Activated CD8-positive, alpha-beta memory T cell treated with anti-CD3 and anti-CD28 coated beads for 48 hours (primary cell): ENCODE measurements at places on chromosomes 12 and 14.

GRCh38 chr12:68786929-68787328 lies 21.0 kb upstream of the MDM2 start:
- no peak for DNase-seq

GRCh38 chr14:80679273-80679672 lies 262.3 kb downstream of the CEP128 start:
- DNase-seq = no peak

- no peak for DNase-seq
Measured at GRCh38 chr14:93274055-93274806, 58.6 kb downstream of the BTBD7 start.

- DNase-seq = no peak
Measured at GRCh38 chr12:59719701-59720100, 123.9 kb downstream of the SLC16A7 start.

GRCh38 chr14:20387576-20387975 lies 25.7 kb downstream of the TEP1 start:
- DNase-seq = no peak

DNA sequence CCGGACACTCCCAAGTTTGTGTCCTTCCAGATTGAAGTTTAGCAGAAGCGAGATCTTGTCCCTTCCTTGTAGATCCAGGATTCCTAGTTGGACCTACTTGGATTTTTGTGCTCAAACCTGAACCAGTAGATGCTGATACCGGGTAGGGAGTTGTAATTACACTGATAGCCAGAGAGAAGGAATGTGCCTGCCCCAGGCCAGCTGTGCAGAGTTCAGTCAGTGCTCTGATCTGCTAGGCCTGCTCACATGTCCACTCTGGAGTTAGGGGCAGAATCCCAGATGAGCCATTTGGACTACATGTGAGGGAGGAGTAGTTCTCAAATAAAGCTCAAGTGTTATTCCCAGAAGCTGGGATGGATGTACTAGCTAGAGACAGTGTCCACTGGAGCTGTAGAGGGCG lies 65.7 kb downstream of the PRKCH start:
- no peak for DNase-seq

DNA sequence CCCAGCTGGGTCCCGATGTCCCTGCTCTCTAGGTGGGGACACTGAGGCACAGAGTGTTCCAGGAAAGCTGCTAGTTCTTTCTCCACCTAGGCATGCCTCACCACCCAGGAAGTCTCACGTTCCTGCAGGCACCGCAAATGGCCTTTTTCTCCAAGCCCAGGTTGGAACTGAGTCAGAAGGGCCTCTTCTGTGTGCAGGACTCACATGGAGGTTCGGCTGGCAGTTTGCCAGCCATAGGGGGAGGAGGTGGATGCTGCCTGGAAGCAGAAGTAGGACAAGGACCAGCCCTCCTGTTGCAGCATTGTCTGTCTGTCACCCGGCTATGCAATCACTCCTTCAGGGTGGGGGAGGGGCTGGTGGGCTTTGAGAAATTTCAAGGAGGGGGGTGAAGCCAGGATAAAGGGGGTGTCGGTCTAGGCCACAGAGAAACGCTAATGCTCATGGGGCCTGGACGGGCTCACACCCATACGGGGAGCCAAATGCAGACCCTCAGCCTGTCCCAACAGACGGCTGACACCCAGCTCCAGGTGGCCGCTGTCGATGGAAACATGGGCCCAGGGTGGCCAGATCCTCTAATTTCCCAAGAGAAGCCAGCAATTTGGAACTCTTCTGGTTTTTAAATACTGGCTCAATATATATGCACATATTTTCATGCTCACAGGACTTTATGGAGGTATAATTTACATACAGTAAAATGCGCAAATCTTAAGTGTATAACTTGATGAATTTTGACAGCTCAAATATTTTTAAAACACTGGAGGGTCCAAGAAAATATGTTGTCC lies 120.5 kb downstream of the PHETA1 start:
- DNase-seq = no peak

DNA sequence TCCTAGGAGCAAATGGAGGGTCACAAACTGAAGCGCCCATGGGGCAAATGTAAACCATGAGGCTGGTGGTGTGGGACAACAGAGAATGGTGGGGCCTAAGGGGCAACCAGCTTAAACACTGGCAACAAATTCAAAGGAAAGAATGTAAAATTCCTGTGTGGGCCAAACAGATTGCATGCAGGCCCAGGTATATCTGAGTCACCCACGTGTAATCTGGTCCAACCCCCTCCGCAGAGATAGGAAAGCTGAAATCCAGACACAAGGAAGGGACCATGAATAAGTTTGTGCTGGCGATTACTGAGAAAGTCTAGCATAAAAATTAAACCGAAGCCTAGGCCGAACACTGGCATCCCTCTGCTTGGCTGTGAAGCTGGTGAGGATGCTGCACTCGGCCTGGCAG lies 71.6 kb downstream of the ITPK1 start:
- DNase-seq = no peak

GRCh38 chr12:19967431-19967830 lies 400.9 kb upstream of the PDE3A start:
- DNase-seq = no peak

DNA sequence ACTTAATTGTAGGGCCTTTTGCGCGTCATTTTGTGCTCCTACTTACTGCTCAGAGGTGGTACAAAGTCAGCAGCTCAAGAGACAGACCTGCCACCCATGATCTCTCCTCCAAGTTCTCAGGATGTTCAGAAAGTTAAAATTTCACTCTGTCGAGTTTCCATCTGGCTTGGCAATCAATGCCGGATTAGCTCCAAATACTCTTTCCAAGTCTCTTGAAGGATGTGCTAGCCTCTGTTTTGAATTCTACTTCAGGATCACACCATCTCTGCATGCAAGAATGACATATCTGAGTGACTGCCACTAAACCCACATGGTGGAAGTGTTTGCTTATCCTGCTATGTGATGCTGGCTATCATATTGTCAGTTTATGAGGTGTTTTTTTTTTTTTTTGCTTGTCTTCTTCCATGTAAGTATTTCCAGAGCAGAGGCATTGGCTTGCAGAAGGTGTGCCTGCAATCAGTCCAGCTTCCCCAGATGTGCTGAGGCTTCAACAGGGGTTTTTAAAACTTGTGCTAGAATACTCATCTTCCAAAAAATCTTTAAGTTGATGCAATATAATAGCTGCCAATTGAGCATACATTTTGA lies 125.6 kb downstream of the RGS6 start:
- no peak for DNase-seq

DNA sequence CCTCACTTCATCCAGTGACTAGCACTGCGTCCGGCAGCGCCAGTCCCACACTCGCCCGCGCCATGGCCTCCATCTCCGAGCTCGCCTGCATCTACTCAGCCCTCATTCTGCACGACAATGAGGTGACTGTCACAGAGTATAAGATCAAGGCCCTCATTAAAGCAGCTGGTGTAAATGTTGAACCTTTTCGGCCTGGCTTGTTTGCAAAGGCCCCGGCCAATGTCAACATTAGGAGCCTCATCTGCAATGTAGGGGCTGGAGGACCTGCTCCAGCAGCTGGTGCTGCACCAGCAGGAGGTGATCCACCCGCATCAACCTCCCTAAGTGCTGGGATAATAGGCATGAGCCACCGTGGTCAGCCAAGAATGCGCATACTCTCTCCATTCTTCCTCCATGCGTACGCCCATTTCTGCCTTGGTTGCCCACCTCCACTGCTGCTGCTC lies 59.9 kb downstream of the IRF2BPL start:
- DNase-seq = no peak

GRCh38 chr12:32532951-32533350 lies 133.6 kb downstream of the FGD4 start:
- DNase-seq = no peak

DNA sequence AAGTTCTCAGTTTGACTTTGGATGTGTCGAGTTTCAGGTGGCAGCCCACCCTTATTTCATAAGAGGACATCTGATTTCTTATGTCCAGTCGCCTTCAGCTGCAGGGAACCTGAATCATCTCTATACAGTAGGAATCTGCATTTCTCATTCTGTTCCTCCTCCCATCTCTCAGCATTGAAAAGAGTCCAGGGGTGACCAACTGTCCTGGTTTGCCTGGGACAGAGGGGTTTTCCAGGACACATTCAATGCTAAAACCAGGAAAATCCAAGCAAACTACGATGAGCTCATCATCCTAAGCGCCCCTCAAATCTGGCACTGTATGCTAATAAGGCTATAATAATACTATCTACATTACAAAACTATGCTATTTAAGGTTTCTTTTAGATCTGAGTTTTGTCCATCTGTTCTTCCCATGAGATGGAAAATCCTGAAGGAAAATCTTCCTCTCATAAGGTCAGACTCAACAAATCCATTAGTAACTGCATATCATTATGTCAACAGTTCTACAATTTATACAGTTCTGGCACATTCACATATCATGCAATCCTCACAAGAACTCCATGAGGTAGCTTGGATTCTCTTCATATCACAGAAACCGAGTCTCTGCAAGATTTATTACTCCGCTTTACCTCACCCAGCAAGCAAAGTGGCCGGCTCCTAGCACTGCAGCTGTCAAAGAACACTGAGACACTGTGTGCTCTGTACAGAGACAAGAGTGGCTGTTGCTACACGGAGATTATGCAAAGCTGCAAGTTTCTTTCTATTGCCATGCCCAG lies 15.6 kb upstream of the CALM1 start:
- no peak for DNase-seq

GRCh38 chr12:32896432-32897280 lies at the start of gene PKP2:
Gene PKP2 (minus strand): TSS chr12:32896777. CDS start chr12:32896731, 46 bp downstream.
- peak; percentile 5 for DNase-seq

- DNase-seq = no peak
Measured at GRCh38 chr12:125381373-125381772, 316.1 kb downstream of the AACS start.

- DNase-seq = no peak
Measured at GRCh38 chr12:120368789-120369602, at the start of gene MSI1. Gene MSI1 (minus strand): TSS chr12:120369164. CDS start chr12:120369091, 73 bp downstream.

- DNase-seq = no peak
Measured at GRCh38 chr12:81187686-81188085, 109.8 kb downstream of the ACSS3 start.

DNA sequence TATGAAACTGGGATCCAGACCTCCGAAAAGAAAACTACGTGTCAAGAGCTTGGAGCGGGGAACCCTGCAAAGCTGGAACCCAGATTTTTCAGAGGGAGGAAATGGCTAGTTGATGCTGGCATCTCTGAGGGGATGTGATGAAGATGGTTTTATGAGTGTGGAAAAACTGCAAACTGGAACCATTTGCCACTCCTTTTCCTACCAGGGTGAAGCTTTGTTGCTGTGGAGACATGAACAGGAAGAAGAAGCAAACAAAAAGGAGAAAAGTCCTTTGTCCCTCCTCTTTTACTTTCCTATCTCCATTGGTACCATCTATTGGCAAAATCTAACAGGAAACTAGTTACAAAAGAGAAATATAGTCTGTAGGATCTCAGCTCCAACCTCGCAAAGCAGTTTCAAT lies 39.2 kb downstream of the CDK17 start:
- no peak for DNase-seq

DNA sequence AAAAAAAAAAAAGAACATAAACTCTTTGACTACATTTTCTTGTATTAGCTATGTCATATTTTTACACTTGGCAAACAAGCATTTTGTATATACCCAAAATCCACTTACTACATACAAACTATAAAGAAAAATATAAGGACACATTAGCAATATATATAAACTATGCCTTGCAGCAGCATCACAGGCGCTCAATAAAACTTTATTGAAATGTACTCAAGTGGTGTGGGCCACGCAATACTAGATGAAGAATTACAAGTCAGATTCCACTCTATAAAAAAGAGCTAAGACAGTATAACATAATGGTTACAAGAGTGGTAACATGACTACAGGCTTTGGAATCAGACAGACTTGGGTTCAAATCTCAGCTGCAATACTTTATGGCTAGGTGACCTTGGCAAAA lies 3.1 kb upstream of the AP4S1 start:
- DNase-seq = no peak

GRCh38 chr12:3357950-3358525 lies 133.0 kb upstream of the PRMT8 start:
- DNase-seq = no peak

DNA sequence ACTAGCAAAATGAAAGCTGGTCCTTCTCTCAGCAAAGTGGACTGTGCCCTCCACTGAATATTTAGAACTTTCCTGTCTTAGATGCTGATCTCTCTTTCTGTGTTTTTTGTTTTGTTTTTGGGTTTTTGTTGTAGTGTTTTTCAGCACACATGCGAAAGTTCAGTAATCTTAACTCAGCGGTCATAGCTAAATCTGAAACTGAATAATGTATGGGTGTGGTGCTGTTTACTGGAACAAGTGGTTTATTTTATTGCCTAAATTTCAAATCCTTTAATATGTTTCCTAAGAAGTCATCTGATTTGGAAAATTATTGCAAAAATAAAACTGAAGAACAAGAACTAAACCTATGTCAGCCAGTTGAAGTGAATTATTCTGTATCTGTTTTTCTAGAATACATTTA lies 116.0 kb upstream of the LRIG3 start:
- no peak for DNase-seq

DNA sequence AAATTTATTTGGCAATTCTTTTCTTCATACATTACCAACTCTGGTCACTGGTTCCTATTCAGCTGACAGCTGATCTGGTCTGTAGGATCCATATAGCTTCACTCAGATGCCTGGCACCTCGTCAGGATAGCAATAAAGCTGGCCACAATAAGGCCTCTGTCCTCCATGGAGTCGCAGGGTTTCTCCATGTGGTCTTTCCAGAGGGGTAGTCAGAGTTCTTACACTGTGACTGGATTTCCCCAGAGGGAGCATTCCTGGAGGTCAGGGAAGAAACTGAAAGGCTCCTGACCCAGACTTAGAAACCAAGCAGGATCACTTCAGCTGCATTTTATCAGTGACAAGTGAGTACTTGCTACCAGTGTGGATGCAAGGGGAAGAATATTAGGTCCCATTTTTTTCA lies 34.9 kb upstream of the SIX1 start:
- no peak for DNase-seq

- no peak for DNase-seq
Measured at GRCh38 chr14:79137045-79137430, 966.9 kb downstream of the NRXN3 start.

- no peak for DNase-seq
Measured at GRCh38 chr12:88052686-88053085, 23.5 kb upstream of the C12orf50 start.

- DNase-seq = no peak
Measured at GRCh38 chr14:38737686-38738407, 365.2 kb downstream of the SEC23A start.

DNA sequence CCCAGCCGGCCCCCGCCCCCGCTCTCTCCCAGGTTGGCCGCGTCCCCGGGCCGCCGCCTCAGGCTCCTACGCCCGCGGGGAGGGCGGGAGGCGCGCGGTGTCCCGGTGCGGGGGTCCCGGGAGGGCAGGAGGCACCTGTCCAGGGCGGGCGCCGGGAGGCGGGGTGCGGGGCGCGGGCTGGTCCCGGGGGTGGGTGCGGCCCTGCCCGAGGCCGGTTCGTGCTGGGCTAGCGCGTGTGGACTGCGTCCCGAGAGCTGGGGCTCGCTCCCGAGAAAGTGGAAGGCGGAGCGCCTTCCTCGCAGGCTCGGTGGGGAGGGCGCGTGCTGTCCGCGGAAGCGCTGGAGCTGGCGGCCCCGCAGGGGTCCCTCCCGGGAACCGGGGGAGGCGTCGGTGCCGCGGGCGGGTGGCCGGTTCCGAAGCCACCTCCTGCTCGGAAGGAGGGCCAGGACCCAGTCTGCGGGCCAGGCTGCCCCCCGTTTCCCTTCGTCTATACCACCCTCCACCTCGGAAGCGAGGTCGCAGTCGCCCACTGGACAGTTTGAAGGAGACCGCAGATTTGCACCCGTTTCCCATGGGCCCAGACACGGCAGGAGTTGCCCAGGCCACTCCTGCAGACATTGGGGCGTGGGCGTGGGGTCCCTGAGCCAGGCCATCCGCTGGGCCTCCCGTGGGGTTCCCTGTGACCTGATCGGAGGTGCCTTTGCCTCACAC lies 636 bp downstream of the ZFYVE21 start:
- DNase-seq = no peak

GRCh38 chr14:100256339-100256895 lies 17.5 kb downstream of the YY1 start:
- DNase-seq = no peak
